HFF-Myc (cell line): ENCODE measurements at places on chromosomes 11 and 22.

GRCh38 chr11:69964247-69964643 is 113.9 kb upstream of the ANO1 start:
- DNase-seq: no peak

DNA sequence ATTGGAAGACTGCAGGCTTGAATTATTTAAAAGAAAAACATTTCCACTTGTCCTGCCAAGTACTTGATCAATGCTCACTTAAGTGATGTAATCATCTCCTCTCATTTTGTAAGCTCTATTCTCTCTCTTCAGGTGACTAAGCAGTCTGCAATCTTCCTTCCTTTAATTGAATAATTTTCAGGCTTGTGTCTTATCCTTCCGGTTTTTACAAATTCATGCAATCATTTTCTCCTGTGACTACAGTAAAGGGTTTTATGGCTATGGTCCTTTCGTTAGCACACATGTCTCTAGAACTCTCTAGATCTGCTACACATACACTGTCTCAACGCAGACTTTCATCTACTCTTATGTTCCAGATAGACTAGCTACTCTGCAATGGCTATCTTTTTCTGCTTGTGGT is 12.6 kb upstream of the UPB1 start:
- DNase-seq: no peak

DNA sequence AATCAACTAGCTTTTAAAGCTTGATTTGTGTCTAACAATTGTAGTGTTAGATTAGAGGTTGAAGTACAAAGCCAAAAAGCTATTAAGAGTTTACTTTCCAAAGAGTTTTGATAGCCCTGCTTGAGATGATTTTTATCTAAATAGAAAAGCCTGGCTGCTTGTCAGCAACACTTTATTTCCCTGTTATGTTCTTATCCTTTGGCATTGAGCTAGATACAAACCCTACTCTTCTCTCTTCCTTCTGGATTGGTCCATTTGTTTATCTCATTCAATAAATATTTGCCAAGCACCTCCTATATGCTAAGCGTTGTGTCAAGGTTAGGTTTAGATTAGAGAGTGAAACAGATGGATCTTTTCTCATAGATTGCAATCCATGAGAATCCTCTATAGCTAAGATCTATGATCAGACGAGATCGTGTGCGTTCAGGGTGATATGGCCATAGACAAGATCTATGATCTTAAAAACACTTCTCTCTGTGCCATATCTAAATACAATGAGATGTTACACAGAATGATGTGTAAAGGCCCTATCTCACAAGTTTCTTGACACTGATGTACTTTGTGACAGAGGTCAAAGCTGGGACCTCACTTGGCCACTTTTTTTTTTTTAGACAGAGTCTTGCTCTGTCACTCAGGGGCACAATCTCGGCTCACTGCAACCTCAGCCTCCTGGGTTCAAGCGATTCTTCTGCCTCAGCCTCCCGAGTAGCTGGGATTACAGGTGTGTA is 57.8 kb downstream of the CTNND1 start:
- no peak for DNase-seq

GRCh38 chr11:106551744-106552673 is 466.3 kb downstream of the GUCY1A2 start:
- no peak for DNase-seq

DNA sequence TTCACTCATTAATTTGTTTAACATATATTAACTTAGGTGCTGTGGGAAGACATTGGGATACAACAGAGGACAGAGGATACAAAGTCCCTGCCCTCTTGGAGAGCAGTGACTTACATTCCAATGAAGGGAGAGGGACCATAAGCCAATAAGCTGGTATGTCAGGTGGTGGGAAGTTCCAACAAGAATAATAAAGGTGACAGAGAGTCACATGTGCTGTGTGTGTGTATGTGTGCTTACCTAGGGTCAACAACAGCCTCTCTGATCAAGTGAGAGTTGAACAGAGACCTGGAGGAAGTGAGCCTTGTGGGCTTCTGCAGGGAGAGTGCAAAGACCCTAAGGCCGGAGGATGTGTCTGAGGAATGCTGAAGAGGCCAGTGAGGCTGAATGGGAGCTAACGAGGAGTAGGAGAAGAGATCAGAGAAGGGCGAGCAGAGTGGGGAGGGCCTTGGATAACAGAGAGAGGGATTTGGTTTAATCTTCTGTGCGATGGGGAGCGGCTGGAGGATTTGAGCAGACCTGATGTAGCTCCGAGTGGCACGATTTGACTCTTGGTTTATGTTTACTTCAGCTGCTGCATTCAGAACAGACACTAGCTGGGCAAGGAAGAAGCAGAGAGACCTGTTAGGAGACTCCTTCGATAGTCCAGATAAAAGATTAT is 35.3 kb downstream of the MAP6 start:
- no peak for DNase-seq

DNA sequence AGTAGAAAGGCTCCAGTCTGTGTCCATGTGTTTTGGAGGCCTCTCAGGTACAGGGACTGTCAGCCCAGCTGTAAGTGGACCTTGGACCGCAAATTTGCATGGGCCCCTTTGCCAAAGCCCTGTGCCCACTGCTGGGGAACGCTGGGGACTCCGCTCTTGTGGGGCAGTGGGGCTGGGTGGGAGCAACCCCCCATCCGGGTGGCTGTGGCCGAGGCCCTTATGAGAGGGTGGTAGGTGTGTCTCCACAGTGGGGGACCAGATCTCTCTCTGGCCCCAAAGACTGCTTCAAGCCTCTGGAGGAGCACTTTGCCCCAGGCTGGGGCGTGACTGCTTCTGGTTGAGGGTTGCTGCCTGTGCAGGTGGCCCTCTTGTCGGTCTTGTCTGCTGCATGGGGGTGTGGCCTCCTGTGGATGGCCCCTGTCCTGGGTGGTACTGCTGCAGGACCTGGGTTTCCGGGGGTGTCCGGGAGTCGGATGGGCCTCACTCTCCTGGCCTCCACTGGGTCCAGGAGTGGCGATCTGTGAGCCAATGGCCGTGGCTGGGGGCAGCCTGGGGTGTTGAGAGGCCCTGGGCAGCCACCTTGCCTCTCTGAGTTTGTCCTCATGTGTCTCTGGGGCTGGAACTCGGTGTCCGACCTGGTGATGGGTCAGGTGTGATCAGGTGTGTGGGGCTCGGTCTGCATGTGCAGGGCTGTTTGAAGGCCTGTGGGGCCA is 15.9 kb downstream of the KCNQ1 start:
- DNase-seq: no peak

- no peak for DNase-seq
These were observed 602 bp upstream of the AQP11 start for GRCh38 chr11:77589181-77589520.

- DNase-seq: no peak
These were observed 14.1 kb downstream of the TNKS1BP1 start for GRCh38 chr11:57310630-57311086.

DNA sequence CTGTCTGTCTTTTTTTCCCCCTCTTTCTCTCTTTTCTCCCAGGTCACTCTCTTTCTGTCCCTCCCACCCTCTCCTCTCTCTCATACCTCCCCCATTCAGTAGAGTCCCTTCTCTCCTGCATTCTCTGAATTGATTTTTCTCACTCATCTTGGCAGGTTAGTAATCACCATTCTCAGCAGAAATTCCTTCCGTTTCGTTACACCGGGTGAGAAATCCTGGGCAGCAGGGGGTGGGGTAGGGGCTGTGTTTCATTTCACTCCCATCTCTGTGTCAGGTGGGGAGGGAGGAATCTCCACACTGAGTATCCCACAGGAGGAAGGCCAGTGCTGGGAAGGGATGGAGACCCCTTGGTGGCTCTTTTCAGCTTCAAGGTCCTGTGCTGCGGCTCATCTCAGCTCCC is 253.5 kb downstream of the MIAT start:
- no peak for DNase-seq

DNA sequence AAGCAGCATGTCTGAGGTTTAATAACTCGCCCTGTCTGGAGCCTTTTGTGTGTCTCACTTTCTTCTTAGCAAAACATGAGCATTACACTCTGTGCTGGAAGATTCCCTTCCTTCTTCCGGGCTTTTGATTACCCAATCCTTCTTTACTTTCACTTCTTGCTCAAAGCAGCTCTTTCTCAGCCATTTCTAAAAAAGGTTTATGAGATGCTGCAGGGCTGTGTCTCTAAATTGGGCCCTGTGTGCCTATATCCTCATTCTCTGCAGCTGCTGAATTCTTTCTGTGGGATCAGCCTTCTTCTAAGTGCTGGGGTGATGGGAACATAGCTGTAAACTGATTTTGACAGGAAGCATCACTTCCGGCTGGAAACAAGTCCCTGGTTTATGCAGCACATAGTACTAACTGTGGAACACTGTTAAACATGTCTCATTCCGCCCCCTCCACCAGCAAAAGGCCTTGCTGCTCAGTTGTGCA is 71.8 kb downstream of the PIWIL4 start:
- no peak for DNase-seq

DNA sequence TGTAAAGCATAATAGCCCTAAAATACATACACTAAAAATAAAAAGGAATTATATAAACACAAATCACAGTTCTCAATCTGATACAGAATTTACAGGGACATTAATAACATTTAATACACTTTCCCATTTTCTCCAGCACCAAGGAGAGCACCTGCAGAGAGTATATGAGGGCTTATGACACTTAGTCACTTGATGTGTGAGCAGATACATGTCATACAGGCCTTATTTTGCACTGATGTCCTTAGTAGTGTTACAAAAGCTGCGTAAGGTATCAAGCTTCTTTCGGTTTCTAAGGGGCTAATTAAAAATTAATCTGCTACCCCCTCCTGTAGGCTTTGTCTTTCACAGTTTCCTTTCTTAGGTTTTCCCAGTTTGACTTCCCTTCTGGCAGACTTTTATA is 61.3 kb downstream of the TRIM44 start:
- DNase-seq: no peak

- no peak for DNase-seq
These were observed 34.3 kb downstream of the PRR5L start for GRCh38 chr11:36330411-36330810.

DNA sequence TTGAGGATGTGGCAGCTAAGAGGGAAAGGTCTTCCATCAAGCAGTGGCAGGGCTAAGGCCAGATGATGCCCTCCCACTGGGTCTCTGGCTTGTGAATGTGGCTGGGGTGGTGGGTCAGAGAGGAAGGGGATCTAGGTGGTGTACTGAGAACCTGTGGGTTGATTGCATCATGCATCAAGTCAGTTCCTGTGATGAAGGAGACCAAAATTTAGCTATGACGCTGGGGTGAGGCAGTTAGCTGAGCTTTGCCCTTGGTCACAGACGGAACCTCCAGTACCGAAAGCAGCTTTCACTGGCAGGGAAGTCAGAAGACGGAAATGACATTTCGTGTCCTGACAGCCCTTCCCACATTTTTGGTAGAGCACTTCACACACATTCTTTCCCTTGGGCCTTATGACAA is 20.7 kb downstream of the ATG16L2 start:
- DNase-seq: no peak

DNA sequence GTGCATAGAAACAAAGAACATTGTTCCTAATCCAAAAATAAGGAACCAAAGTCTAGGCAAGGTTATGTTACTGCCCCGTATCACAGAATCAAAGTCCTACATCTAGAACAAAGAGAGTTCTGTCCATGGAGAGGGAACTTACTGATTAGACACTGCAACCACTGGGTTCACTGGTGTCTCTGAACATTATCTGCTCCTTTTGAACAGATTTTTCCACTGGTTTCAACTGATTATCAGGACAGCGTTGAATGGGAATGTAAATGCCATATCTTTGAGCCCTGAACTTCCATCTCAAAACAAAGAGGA is 20.1 kb upstream of the OR8D2 start:
- DNase-seq: no peak

DNA sequence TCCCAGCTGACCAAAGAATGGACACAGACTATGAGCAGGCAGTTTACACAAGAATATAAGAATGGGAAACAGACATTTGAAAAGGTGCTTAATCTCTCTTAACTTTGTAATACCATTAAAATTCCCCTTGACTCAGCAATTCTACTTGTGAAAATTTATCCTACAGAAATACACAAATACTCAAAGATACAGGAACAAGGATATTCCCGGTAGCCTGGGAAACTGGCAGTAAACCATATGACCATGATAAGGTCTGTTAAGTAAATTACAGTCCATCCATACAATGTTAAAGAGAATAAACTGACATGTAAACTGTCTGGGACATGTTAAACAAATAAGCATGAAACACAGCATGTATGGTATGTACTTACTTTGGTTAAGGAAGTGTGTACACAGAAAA is 8.7 kb upstream of the MTFP1 start:
- DNase-seq: no peak

- DNase-seq: no peak
These were observed 10.2 kb upstream of the NECTIN1 start for GRCh38 chr11:119739021-119739703.

DNA sequence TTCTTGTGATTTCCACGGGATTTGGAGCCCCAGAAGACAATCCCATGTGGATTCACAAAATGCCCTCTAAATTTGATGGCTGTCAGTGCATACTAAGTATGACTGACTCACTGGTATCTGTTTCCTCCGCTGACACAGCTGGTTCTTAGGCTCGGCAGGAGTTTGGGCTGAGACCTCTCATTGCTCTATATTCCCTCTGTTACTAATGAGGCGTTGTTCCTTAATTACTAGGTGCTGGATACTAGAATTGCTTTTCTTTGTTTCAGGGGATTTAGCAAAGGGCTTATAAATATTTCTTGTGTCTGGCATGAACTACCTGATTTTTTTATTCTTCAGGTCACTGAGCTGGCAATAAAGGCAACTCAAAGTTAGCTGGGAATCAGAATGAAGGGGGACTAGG is 53.2 kb upstream of the EHF start:
- no peak for DNase-seq

DNA sequence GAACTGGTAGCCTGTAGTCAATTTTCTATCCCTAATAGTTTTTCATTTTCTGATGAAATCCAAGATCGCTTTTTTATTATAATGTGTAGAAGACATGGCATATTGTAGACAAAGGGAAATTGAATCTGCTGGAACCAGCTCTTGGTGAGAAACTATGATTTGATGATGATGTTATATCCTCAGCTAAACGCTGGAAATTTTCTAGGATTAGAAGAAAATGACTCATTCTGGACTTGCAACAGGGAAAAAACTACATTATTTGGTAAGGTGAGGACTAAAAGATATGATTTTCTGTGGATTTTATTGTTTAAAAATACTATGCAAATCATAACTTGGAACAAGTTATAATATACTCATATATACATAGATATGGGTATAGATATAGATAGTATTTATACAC is 14.1 kb upstream of the PGM2L1 start:
- no peak for DNase-seq

GRCh38 chr11:86034710-86035109 is 34.2 kb downstream of the PICALM start:
- DNase-seq: no peak

- peak; percentile 71 for DNase-seq
These were observed 20.3 kb downstream of the TEF start for GRCh38 chr22:41401781-41402648.
